ENCODE measurements at places on chromosomes 3 and 15.

DNA sequence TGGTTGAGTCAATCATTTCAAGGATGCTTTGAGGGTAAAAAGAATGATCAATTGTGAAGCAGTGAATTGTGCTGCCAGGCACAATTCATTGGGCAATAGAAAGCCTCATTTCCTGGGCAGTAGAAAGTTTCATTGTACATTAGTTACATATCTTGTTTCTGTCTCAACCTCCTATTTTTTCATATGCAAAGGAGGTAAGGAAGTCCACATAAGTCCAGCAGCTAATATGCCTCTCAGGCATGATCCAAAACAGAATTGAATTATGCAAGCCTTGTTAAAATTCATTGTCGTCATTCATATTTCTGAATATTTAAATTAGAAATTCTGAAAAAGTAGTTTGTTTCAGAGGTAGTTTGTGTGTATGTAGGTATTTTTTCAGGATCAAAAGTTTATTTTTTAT lies 65.8 kb downstream of the TFRC start:
- no peak for DNase-seq

DNA sequence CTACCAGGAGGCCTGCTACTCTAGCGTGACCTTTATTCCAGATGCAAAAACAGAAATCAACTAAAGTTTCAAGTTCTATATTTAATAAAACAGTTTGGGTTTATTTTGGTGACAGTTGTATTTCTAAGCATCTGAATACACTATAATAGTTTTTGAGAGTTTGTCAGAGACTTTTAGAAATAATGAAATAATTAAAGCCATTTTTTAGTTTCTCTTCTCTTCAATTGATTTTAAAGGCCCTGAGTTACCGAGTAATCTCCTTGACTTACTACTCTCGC lies 523.4 kb downstream of the CADM2 start:
- no peak for DNase-seq

DNA sequence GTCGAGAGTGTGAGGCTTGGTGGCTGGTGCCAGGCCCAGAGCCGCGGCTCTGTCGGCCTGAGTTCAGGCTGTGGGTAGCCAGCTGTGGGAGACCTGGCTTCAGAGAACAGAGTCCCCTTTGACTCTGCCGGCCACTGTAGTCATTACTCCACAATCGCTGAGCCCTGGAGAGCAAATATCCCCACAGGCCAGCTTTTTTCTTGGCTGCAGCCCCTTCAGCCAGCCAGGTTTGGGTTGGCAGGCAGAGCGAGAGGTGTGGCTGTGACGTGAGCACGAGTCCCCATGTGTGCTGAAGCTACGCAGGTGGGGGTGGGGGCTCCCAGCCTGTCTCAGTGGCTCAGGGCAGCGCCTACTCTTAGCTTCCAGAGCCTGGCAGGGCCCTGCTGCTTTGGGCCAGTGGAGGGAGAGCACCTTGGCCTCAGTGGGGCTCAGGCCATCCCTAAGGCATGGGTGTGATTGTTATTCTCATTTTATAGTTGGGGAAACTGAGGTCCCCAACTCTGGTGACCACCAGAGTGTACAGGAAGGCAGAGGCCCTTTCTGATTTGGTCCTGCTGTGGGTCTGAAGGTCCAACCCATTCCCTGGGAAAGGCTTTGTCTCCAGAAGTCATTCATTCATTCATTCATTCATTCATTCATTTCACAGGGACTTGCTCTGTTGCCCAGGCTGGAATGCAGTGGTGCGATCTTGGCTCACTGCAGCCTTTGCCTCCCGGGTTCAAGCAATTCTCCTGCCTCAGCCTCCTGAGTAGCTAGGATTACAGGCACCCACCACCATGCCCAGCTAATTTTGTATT lies 45.7 kb upstream of the LCTL start:
- no peak for DNase-seq

- no peak for DNase-seq
Measured at GRCh38 chr3:43969944-43970343, 271.7 kb upstream of the TOPAZ1 start.

DNA sequence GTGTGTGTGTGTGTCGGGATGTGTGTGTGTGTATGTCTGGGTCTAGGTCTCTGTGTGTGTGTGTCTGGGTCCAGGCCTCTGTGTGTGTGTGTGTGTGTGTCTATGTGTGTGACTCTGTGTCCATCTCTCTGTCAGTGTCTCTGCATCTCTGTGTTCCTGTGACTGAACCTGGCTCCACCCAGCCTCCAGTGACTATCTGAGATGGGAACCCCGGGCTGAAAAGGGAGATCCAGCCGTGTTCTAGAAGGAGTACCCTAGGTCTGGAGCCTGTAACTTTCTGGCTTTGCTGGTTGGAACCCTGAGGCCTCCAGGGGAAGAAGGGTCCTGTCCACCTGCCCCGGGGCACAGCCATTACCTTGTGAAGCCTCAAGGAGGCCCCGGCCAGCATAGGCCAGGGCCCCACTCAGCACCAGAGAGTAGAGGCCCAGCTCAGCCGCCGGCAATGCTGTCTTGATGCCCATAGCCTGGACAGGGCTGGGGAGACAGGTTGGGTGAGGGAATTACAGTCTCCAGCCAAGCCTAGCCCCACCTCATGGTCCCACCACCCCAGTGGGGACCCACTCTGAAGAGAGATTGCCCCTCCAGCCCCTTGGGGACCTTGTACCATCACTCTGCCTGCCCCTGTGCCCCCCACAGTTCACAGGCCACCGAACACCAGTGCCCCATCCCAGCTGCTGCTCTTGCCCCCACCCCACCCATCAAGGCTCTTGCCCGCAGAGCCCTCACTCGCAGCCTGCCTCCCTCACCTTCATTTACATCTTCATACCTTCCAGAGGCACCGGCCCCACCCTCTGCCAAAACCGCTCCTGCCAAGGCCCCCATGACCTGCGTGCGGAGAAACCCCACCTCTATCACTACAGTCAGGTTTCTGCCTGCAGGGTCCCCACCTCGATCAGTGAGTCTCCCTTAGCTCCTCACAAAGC lies 2.0 kb downstream of the HHATL start:
- DNase-seq = no peak

GRCh38 chr3:68288085-68288484 lies 633.7 kb upstream of the SUCLG2 start:
- DNase-seq = no peak

DNA sequence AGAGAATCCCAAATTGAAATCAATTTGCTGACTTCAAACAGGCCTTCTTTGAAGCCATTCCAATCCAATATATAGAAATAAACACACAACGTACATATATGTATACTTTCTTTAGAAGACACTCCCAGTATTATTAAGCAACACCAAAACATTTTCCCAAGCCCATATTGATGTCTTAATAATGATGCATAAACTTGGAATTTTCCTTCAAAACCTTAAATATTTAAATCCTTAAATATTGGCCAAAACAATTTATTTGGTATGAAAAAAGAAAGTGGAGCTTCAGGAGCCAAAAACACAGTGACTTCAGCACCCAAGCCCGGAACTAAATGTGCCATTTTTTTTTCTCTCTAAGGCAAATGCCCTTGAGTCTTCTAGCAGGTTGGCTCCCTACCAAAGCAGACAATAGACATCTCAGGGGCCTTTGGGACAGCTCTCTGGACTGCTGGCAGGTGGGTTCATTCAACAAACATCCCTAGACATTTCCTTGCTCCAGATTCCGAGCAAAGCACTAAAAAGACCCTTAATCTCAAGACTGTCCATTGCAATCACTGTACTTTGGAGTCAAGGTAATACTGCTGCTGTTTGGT lies 384.7 kb downstream of the NTRK3 start:
- DNase-seq = peak; percentile 61

DNA sequence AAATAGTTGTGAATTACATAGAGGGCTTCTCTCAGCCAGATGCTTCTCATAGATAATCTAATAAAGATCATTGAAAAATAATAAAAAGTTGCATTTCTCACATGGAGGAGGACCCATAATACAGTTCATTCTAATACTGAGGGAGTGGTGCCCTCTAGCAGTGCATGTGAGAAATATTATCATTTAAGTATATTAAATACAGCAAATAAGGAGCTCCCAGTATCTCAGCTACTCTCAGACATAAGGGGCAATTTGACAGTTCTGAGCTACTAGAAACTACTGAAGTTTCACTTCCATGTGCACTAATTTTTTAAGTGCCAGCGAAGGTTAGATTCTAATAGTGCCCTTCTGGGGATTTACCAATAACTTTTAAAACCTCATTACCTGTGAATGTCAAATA lies 188.3 kb downstream of the IL5RA start:
- DNase-seq = peak; percentile 27

DNA sequence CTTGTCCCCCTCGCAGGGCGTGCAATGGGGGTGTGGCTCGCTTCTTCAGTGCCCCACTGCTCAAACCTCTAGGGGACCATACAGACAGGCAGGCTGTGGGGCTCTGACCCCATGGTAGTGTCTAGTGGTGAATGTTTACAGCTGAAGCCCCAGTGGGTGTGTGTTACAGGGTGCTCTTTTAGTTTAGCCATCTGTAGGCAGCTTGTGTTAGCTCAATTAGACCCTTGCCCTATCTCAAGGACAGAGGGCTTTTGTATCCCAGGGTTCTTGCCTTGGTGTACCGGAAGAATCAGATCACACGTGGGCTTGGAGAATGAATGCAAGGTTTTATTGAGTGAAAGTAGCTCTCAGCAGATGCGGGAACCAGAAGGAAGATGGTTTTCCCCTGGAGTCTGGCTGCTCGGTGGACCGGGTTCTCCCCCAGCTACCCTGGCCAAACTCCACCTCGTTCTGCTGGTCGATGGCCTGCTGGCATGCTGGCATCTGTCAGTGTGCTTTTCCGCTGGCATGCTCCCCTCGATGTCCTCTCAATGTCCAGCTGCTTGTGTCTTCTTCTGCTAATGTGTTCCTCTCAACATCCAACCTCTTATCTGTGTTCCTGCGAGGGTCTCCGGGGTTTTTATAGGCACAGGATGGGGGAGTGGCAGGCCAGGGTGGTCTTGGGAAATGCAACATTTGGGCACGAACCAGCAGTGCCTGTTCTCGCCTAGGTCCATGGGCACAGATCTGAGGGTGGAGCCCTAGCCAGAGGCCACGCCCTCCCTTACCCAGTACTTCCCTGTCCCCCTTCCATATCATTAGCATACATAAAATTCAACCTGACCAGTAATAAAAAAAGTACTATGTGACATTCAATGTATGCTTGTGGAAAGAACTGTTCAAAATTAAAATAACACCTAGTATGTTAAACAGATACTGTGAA lies 6.6 kb downstream of the SPCS1 start:
- no peak for DNase-seq

GRCh38 chr15:42507514-42507913 lies 12.1 kb downstream of the SNAP23 start:
- DNase-seq = peak; percentile 18

GRCh38 chr15:28915935-28916334 lies 30.2 kb downstream of the APBA2 start:
- no peak for DNase-seq

GRCh38 chr3:15042936-15043335 lies 22.2 kb downstream of the MRPS25 start:
- peak; percentile 52 for DNase-seq

- no peak for DNase-seq
Measured at GRCh38 chr3:12446298-12446697, 38.0 kb upstream of the TSEN2 start.

DNA sequence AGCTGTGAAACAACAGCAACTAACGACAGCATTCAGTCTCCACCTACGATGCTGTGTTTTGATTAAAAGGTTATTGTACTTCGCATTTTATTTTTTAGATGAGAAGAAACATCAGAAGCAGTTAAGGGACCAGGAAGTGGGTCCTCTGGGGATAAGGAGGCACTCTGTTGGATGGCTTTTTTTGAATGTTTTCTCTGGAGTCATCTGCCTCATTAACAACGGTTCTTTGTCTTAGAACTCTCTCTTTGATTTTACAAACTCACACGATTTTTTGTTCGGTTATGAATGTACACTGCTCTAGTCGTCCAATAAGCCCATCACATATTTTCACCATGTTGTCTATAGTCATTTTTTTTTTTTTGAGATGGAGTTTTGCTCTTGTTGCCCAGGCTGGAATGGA lies 36.0 kb upstream of the ARPIN start:
- DNase-seq = no peak

- no peak for DNase-seq
Measured at GRCh38 chr3:138472141-138472825, 37.9 kb downstream of the ESYT3 start.

DNA sequence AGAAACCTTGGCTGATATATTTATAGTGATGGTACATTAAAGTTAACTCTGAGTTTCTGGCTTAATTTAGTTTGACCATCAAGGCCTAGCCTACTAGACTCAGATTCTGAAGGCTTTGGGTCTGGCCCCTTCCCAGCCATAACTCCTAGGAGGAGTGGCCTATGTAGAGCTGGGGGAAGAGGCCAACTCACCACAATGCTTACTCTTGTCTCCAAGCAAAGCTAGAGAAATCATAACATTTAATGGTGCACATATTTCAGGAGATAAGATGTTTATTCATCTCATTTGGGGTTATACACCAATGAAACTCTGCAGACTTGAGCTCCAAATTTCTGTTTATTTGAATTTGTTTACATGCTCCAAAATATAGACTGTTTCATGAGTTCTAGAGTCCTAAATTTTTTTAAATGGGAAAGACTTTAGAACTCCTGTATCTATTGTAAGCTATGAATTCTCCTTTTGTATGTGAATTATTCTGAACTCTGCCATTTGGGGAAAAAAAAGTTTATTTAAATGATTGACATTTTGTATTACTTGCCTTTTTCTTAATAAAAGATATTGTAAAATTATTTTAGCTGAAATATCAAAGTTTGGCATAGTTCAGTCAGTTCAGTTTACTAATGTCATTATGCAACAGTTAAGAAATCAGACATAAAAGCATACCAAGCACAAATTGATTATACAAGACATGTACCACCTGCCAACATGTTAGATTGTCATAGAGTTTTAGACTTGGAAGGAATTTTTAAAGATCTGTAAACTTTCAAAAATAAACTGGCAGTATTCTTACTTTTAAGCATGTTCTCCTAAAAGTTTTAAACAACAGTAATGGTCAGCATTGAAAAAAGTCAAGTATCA lies 143.4 kb upstream of the NR2E3 start:
- no peak for DNase-seq

DNA sequence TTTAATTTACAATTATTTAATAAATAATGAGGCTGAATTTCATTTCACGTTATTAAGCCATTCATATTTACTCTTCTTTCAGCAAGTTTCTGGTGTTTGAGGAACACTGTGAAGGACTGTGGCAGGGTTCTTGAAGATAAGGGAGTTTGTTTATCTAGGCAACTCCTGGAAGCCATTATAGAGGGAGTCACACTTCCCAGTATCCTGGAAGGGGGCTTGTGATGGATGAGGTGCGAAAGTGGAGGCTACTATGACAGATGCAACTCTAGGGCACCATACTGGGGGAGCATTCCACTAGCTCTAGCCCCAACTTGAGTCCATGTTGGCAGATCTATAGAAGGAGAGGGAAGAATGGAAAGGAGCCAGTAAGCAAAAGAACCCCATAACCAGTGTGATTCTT lies 14.4 kb downstream of the CNOT10 start:
- DNase-seq = no peak

GRCh38 chr15:73386886-73387506 lies 18.2 kb upstream of the HCN4 start:
- no peak for DNase-seq

DNA sequence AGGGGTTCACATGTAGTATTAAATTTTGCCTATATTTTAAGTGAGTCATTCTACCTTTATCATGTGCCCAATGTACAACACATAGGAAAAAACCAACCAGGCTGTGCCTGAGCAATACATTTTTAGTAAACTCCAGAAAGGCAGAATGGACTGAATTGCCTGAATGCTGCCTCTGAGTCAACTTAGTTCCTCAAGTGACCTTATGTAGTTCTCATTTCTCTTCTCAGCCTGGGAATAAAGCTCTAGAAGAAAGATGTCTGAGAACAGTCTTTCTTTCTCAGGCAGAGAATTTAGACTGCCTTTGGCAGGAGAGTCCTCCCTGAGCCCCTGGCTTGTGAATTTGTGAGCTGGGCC lies 13.0 kb downstream of the ST3GAL6 start:
- DNase-seq = no peak
